ENCODE measurements at places on chromosomes 2 and 18.

DNA sequence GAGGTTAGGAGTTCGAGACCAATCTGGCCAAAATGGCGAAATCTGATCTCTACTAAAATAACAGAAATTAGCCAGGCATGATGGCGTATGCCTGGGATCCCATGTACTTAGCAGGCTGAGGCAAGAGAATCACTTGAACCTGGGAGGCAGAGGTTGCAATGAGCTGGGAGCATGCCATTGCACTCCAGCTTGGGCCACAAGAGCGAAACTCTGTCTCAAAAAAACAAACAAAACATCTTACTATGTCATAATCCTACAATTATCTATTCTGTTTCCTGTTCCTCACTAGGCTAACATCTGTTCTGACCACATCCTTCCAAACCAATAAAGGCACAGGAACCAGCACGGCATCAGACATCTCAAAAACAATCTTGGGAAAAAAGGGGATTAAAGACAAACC lies 361.8 kb upstream of the UBE2E3 start:
- no peak for DNase-seq

DNA sequence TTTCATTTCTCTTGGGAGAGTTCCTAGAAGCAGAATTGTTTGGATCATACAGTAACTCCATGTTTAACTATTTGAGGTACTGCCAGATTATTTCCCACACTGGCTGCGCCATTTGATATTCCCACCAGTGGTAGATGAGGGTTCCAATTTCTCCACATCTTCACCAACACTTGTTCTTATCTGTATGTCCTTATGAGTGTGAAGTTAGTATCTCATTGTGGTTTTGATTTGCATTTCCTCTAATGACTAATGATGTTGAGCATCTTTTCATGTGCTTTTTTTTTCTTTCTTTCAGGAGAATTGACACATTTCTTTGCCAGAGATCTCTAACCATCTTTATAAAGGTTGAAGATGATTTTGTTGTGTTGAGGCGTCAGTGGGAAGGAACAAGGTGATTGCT lies 4.1 kb upstream of the MGAT5 start:
- no peak for DNase-seq

DNA sequence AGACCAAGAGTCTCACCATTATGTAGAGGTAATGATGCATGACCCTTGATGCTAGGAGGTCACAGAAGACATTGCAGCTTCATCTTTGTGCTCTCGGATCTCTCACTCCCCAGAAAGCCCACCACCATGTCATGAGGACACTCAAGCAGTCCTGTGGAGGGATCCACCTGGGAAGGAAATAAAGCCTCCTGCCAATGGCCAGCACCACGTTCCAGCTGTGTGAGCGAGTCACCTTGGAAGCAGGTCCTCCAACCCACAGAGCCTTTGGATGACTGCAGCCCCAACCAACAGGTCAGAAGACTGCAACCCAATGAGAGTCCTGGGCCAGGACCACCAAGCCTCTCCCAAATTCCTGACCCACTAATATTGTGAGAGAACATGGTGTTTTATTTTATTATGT lies 38.4 kb downstream of the CYP26B1 start:
- DNase-seq: no peak

GRCh38 chr2:96869822-96870625 lies at the start of gene SEMA4C:
TSS of gene SEMA4C (minus strand) at chr2:96870080. CDS start at chr2:96867886, 2,194 bp downstream.
- DNase-seq: no peak

- no peak for DNase-seq
Observed at GRCh38 chr18:64806691-64807090, 657.8 kb upstream of the LINC00305 start.

DNA sequence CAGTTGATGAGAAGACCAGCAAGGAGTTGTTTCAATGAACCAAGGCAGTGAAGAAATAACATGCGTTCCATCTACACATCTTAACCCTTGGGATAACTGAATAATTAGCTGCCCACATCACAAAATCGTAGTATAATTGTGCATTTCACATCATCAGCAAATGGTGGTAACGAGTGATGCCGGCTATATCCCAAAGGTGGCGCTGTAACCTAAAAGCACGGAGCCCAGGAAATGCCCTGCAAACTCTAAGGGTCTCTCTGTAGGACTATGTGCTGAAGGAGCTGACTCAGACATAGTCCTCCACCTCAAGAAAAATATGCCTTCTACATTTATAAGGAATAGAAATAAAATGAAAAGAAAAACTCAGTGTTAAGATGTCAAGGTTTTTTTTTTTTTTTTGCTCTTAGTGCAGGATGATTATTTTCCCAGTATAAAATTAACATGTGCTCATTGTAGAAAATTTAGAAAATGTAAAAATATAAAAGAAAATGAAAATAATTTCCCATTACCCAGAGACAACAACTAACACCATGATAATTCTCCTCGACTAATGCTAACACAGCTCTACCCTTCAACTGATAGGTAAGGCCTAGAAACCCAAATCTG lies 23.1 kb upstream of the DSG3 start:
- DNase-seq: peak; percentile 34

GRCh38 chr2:10441948-10442347 lies 6.2 kb downstream of the ODC1 start:
- DNase-seq: peak; percentile 78

All from NCI-H460 (cell line).